ENCODE measurements at places on chromosomes 12 and 14. TPM values are rescaled to one million over a fixed set of nuclear protein-coding genes. Genes with fewer than 3 reads are reported as not detected.

DENR gene
- total RNA-seq, result 46.6 TPM

- DNase-seq, result no peak
Observed at GRCh38 chr12:56476143-56476542, 7.8 kb downstream of the SPRYD4 start.

DNA sequence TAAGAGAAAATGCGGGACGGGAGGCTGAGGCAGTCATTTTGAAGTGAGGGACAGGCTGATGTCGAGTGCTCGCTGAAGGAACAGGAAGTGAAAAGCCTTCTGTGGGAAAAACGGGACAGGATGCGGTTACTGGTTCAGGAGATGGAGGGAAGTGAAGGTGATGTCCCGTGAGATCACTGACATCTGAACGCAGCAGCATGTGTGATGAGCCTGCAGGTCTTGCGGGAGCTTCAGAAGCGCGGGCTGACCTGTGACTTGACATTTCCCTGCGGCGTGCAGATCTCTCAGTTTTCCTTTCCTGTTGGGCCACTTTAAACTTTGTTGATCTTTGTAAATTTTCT is 77.8 kb downstream of the DDX51 start:
- no peak for DNase-seq

GRCh38 chr14:39265033-39265432 is 31.3 kb downstream of the MIA2 start:
- no peak for DNase-seq

All from occipital lobe (tissue), 3 donors.